ENCODE measurements at places on chromosomes 16 and 17. TPM values are rescaled to one million over a fixed set of nuclear protein-coding genes. Genes with fewer than 3 reads are reported as not detected.

Gene MEOX1
- 13.8 TPM for total RNA-seq

Gene PRSS33
- total RNA-seq = not detected

Gene FOXF1
- 0.44 TPM for total RNA-seq

Gene SLC35G6
- total RNA-seq = not detected

Gene TAT
- not detected for total RNA-seq

Gene USP10
- total RNA-seq = 44.9 TPM

Gene PERCC1
- total RNA-seq = not detected

Gene TEKT1
- total RNA-seq = not detected

Gene HS3ST3A1
- total RNA-seq = not detected

Gene CDH1
- 1.4 TPM for total RNA-seq

Gene OTOA
- total RNA-seq = not detected

GRCh38 chr17:38564869-38565268, 40.9 kb downstream of the SRCIN1 start:
- DNase-seq = no peak

GRCh38 chr16:74649839-74650504, 16.7 kb downstream of the RFWD3 start:
- DNase-seq = no peak

DNA sequence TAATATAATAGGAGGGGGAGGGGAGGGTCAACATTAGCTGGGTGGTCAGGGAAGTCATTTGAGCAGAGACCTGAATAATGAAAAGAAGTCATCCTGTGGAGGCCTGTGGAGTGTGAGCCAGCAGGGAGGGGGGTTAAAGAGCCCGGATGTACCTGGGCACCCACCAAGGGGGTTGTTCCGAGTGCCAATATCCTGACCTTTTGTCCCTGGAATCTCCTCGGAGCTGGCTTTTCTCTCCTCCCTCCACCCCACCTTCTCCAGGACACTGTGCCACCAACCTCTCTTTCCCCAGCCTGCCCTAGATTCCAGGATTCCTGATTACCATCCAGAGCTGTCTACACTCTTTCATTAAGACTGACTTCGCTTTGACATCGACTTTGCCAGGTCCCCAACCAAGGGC, 6.2 kb downstream of the SHBG start:
- no peak for DNase-seq

- DNase-seq = no peak
Measured at GRCh38 chr16:1053121-1053521, 19.4 kb upstream of the SSTR5 start.

GRCh38 chr17:5226940-5227878, 7.5 kb downstream of the SCIMP start:
- no peak for DNase-seq

GRCh38 chr16:23274968-23275367, 27.1 kb upstream of the SCNN1B start:
- DNase-seq = no peak

GRCh38 chr17:880443-881269, 98.5 kb downstream of the MRM3 start:
- DNase-seq = no peak

- no peak for DNase-seq
Measured at GRCh38 chr16:50801036-50801435, 59.1 kb downstream of the CYLD start.

DNA sequence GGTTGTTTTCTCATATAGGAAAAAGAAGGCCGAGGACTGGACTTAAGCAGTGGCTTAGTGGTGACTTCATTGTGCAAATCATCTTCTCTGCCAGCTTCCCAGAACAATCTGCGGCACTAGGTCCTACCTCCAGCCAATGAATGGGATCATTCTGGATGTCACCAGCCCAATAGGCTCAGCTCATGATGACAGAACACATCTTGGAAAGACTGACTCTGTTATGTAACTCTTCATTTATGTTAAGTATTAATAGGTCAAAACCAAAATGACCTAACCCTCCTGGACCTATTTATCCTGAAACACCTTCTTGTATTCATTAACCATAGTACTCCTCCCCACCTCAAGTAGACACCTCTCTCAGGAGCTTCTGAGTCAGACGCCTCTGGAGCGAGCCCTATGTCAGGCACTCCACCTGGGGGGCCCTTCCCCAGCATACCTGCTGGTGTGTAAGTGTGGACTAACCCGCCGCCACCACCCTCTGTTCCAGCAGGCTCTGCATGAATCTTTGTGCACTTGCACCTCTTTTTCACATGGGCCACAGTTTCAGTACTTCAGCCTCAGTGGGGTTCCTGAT, 7.2 kb downstream of the ARL2BP start:
- DNase-seq = peak; percentile 51

- no peak for DNase-seq
Measured at GRCh38 chr16:67055712-67056487, 27.0 kb downstream of the CBFB start.

DNA sequence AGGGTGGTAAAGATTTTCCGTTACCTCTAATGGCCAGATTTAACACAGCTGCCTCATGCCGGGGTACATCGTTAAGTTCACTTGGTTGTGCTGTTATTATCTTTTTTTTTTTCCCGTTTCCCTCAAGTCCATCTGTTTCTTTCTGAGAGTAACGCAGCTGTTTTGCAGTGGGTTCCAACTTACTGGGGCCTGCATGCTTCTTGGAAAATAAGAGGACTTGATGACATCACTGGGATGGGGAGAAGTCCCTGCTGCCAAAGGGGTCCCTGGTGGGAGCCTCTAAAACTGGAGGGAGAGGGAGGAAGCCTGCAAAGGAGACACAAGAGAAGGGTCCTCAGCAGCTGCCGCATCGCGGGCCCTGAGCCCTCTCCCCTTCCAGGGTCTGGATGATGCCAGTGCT, 77.8 kb upstream of the NOL11 start:
- no peak for DNase-seq

DNA sequence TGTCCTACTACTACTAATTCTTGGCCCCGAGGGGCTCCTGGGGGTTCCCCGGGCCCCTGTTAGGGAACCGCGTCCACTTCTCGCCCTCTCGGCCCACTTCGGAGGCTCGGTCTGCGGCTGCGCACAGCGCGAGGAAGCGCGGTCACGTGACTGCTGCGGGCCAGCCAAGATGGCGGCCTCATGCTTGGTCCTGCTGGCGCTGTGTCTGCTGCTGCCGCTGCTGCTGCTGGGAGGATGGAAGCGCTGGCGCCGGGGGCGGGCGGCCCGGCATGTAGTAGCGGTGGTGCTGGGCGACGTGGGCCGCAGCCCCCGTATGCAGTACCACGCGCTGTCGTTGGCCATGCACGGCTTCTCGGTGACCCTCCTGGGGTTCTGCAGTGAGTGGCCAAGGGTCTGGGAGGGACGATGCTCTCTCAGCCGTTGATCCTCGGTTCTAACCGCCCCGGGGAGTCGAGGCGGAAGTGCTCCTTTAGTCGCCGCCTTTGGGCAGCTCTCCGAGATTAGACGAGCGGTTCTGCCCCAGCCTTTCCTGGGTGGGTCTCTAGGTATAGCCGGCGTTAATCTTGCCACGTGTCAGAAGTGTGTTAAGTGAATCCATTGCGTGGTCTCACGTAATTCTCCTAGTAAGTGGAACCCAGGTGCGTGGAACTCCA, at the start of gene ALG1:
ALG1 (plus strand) TSS at position 163 of the 653 bp plus-strand sequence; CDS start at position 170, 7 bp downstream.
- peak; percentile 90 for DNase-seq

DNA sequence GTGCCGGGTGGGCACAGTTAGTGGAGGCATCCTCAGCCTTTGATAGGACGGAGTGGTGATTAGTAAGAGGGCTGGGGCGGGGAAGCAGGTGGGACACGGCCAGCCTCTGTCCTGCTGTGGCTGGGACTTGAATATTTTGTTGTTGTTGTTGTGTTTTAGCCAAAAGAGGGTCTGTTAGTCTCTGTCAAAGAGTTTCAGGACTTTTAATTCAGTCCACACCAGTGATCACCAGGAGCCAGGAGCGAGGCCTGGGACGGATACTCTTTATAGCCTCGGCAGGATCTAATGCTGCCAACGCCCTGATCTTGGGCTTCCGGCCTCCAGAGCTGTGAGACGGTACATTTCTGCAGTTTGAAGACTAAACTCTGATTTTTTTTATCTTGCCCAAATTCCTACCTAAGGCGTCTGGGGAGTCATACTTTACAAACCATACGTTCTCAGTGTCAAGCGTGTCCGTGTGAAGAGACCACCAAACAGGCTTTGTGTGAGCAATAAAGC, 2.9 kb upstream of the RNF213 start:
- no peak for DNase-seq

- peak; percentile 87 for DNase-seq
Measured at GRCh38 chr16:55502801-55503366, 6.0 kb upstream of the LPCAT2 start.

DNA sequence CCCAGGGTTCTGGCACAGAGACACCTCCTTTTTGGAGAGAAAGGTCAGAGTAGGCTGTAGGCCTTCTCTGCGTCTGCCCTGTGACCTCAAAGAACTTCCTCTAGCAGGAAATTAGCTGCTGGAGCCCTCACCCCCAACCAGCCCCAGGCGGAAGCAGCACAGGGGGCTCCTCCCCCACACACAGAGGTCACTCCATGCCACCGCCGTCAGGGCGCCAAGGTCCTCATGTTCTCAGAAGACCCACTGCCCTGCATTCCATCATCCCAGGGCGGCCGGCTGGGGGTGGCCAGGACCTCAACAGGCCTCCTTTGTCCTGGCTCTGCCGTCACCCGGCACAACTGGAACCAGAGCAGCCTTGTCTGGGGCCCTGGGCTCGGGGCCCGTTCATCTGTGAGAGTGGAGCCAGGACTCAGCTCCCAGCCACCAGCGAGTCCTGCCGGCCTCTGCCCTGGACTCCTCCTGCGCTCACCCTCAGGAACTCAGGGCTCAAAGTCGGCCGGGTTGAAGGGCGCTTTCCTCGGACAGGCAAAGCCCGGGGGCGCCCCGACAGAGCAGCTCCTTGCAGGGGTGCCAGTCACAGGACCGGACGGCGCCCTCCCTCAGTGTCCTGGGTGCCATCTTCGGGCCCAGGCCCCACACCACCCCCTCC, 1.2 kb downstream of the TMC6 start:
- peak; percentile 78 for DNase-seq

DNA sequence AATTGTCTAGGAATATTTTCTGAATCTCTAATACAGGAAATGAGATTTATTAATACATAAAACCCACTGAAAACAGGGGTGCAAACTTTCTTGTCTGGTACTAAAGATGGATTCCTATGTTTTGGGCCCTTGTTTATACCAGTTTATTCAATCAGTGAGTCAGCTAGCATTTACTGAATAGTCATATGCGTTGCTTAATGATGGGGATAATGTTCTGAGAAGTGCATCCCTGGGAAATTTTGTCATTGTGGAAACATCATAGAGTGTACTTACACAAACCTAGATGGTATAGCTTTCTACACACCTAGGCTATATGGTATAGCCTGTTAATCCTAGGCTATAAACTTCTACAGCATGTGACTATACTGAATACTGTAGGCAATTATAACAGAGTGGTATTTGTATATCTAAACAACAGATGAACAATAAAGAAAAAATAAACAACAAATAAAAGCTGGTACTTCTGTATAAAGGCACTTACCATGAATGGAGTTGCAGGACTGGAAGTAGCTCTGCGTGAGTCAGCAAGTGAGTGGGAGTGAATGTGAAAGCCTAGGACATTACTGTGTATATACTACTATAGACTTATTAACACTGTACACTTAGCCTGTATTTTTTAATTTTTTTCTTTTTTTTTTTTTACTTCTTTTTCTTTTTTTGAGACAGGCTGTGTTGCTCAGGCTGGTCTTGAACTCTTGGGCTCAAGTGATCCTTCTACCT, 63.7 kb downstream of the SIAH1 start:
- no peak for DNase-seq

DNA sequence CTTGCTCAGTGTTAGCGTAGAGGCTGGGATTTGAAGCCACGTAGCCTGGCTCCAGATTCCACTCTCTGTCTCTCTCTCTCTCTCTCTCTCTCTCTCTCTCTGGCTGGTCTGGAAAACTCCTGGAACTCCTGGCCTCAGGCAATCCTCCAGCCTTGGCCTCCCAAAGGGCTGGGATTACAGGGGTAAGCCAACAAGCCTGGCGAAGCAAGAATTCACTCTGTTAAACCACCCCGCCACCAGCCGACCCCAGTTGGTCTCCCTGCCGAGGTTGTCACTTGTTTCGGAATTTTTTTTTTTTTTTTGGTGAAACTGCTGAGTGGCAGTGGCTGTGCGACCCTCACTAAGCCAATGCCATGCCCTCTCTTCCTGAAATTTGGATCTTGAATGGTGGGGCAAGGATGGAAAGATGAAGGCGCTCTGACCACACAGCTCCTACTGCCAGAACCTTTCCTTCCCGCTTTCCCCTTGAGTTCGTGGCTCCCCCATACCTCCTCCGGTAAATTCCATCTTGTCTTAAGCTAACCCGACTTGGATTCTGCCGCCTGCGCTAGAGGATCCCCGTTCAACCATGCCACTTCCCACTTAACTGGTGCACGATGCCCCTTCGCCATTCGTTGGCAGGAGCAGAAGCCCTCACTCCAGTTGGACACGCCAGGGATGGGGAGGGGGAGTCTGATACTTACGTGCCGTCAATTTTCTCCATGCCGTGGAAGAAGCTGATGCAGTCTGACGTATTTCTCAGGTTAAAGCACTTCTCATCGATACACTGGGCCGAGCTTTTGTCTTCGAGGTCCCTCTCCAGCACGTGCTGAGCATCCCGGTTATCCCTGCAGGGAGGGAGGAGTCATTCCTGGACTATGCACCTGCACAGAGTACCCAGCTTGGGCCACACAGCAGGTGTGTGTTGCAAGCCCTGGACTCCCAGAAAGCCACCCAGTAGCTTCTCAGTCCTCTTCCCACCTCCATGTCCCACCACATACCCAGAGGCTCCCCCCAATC, 13.1 kb downstream of the TEKT5 start:
- DNase-seq = peak; percentile 42

DNA sequence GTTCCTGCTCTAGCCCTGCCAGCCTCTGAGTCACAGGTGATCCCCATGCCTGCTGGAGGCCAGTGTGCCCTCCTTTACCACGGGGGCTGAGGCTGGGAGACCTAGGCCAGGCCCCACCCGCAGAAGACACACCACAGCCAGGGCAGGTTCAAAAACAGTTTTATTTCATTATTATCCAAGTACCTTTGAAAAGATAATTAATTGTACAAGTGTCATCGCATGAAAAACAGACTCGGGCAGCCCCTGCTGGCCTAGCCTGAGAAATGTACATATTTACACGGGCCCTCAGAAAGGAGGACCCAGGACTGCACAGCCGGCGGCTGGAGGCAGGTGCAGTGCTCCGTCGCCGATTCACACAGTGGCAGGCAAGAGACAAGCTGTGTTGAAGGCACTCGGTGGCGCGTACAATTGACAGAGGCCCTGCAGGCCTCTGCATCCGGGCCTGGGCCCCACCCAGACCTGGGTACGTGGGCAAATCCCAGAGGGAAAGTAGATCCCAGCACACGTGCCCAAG, 4.4 kb downstream of the PDIA2 start:
- no peak for DNase-seq

GRCh38 chr17:45749831-45750335, 34.2 kb upstream of the CRHR1 start:
- DNase-seq = no peak

GRCh38 chr17:75590314-75590761, 2.7 kb downstream of the MYO15B start:
- no peak for DNase-seq

GRCh38 chr16:57999971-58000705, at the start of gene ZNF319:
Gene ZNF319, minus strand, starts transcription at chr16:58000672. Its CDS starts 2,407 bp downstream, at chr16:57998265.
- no peak for DNase-seq

DNA sequence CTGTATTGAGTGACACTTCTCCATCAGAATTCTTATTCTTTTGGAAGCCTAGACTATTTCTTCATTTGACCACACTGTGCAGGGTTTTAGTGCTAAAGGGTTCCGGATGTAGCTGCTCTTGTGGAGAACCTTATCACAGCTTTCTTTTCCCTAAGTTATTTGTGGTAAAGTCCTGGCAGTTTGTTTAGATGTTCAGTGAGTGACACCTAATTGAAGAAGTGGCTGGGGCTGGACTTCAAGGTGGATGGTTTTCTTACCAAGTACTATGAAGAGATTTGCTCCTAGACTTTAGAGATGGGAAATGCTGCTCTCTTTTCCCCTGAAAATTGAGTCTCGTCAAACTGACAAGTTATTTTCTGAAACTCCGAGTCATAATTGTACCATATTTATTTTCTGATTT, 144.0 kb upstream of the TBX2 start:
- no peak for DNase-seq
